ENCODE measurements at places on chromosomes 4 and X. TPM values are rescaled to one million over a fixed set of nuclear protein-coding genes. Genes with fewer than 3 reads are reported as not detected.

DNA sequence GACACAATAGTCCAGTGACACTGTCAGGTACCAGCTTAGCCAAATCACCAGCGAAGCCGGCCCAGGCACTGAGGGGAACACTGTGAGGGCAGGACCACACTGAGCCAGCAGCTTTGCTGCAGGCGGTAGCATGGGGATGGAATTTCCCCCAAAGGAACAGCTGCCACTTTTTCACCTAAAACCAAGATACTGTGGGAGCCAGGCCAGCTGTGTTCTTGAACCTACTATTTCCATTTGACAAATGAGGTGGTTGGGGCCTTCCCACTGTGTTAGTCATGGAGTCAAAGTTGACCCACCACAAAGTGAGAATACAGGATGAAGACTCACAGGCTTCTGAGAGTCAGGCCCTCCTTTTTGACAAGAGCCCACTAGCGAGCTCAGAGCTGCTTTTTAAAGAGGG is 70.7 kb upstream of the SH3RF1 start:
- no peak for DNase-seq

- DNase-seq = no peak
Measured at GRCh38 chrX:150934453-150934852, 36.0 kb upstream of the CD99L2 start.

Gene CNKSR2
- total RNA-seq = not detected

DNA sequence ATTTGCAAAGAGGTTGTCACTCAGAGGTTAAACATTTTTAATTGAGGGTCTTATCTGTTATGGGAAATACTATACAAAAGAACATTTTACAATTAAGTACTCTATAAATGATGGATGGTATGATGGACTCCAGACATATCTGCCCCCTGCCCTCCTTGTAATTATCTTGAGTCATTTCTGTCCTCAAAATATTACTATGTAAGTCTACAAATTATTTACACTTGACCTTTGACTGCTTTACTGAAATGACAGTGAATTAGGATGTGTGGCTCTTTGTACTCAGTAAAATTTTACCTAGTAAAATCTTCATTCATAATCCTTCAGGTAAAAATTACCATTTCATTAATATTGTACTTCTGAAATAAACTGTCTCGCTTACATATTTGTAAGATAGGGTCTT is 46.5 kb downstream of the USP9X start:
- no peak for DNase-seq

- DNase-seq = no peak
Measured at GRCh38 chrX:71191248-71191647, 31.8 kb upstream of the GJB1 start.

- no peak for DNase-seq
Measured at GRCh38 chrX:40299641-40300046, 201.9 kb upstream of the BCOR start.

DNA sequence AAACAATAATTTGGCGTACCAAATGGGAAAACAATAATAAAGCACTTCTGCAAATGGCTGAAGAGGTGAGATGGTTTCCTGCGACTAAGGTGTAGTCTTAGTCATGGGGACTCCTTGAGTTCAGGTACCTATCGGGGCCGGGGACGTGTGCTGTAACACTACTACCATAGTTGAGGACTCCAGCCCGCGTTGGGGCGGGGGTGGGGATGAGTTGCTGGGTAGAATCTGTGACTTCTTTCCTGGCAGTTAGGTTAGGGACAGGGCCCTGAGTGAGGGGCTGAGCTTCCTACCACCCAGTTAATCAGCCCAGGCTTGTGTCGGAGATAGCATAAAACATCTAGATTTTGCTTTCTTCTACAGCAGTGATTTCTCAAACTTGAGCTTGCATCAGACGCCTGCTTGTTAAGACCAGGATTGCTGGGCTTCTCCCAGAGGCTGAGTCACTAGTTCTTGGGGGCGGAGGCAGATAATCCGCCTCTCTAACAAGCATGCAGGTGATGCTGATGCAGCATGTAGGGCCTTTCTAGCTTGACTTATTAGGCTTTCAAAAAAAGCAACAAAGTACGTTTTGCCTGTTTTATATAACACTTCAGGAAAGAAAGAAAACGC is 30.2 kb downstream of the RBBP7 start:
- DNase-seq = peak; percentile 3

- no peak for DNase-seq
Measured at GRCh38 chr4:30840571-30840970, 120.4 kb downstream of the PCDH7 start.

Gene PTCHD1
- not detected for total RNA-seq

- no peak for DNase-seq
Measured at GRCh38 chr4:53185869-53186585, 179.8 kb downstream of the SCFD2 start.

GRCh38 chr4:101972791-101973190 is 182.3 kb downstream of the BANK1 start:
- no peak for DNase-seq

DNA sequence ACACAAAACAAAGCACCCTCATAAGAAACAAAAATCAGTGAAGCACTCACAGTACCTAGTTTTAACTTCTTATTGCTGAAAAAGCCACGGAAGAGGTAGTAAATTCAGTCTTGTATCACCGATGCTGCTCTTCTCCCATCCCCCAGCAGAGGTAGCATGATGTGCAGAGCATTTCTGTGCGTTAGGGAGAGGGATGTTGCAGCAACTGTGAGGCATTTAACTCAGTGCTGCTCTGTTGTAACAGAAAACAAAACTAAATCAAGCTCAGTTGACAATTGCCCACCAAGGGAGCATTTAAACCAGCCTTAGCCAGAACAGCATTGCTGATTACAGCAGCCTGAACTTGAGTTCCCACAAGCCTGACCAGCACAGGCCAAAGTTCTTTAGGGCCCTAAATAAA is 1279.7 kb upstream of the ADGRL3 start:
- no peak for DNase-seq

DNA sequence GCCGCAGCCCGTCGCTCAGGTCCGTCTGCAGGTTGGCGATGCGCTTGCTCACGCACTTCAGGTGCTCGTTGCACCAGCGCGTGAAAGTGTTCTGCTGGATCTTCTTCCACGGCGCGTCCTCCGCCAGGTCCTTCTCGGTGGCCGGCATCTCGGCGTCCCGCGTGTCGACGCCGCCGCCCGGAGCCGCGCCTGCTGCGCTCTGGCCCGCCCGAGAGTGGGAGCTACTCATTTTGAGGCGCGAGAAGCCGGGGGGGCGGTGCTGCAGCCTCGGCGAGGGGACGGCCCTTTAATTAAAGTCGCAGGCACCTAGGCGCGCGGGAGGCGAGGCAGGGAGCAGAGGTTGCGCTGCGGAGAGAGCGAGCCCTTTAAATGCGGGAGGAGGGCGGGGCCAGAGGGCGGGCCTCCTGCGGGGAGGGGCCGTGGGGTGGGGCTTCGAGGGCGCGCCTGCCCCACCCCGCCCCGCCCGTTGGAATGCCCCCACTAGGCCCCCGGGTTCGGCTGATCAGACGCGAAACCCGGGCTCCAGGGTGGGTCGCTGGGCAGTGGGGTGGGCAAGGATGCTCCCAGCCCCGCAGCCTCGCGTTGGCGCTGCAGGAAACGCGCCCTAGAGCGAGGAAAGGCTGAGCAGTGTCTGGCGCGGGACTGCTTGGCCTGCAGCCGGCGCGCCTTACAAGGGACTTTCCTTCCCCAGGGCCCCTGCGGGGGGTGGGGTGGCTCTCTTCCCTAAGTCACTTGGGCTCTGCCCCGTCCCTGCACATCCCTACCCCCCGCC is 3.2 kb downstream of the FLNA start:
- peak; percentile 75 for DNase-seq

Gene AKAP14
- not detected for total RNA-seq

Gene SMIM10
- total RNA-seq = 1.9 TPM
